ENCODE measurements at places on chromosomes 6 and 20.

GRCh38 chr6:78561015-78561414, 306.3 kb upstream of the IRAK1BP1 start:
- no peak for DNase-seq

- no peak for DNase-seq
These were observed 1.9 kb downstream of the SLC32A1 start for GRCh38 chr20:38725931-38726803.

DNA sequence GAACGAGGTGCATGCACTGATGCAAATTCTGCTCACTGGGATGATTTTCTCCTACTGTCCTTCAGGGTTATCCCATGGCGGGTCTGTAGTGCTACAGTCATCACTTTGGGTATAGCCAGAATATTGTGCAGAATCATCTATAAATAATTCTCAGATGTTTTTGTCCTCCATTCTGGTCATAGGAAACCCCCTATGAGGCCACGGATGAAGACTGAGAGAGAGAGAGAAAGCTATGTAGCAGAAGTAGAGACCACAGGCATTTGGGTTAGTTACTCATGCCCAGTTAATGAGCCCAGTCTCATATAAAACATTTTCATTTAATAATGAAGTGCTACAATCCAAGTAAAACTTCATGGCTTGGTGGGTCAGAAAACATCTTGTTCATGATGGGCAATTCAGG, 145.1 kb upstream of the PLN start:
- no peak for DNase-seq

- no peak for DNase-seq
These were observed 495.2 kb downstream of the RFPL4B start for GRCh38 chr6:112842330-112842685.

GRCh38 chr20:63313349-63314014, 20.5 kb downstream of the COL20A1 start:
- no peak for DNase-seq
